ENCODE measurements at places on chromosomes 7 and 10.

DNA sequence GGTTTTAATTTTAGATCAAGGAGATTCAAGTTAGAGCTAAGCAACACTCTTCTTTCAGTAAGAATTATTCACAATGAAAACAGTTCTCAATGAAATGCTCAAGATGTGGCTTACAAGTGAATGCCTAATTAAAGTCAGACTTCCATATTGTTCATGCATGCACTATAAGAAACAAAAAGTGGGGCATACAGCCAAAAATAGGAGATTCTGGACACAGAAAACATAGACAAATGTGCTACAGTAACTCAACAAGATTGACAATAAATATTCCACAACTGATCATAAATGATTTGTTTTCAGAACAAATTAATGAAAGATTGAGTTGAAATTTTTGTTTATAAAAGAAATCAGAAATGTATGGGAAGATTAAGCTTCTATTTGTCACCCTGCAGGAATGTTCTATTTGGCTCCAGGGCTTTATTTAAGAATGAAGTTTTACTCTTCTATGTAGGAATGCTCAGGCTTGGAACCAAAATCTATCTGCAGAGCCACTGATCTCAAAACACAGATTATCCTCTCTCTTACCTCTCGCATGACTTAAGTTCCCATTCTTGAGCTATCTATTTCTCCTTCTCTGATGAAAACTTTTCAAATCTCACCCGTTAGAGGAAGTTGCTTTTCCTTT lies 89.0 kb upstream of the PIP4K2A start:
- no peak for DNase-seq

- DNase-seq, result no peak
These were observed 5.0 kb upstream of the WBP1L start for GRCh38 chr10:102738692-102739121.

GRCh38 chr10:102246261-102246660 lies 929 bp downstream of the GBF1 start:
- no peak for DNase-seq

DNA sequence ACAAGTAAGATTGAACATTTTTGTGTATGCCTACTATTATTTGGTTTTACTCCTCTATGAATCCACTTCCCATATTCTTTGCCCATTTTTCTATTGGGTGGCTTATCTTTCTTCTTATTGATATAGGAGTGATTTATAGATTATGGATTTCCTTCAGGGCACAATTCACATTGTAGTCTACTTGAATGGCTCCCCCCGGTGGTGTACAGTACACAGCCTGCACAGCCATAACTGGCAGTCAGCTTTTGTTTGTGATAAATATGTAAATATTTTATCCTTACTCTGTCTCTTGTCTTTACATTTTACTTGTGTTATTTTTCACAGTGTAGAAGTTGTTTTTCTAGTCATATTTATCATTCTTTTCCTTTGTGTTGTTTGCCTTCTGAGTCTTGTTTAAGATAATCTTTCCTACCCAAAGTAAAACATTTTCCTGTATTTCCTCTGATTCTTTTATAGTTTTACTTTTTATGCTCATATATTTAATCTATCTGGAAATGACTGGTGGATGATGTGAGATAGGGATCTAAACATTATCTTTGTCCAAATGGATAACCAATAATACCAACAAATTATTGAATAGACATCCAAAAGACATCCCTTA lies 23.9 kb upstream of the CALD1 start:
- peak; percentile 29 for DNase-seq

All from neural crest cell (in vitro differentiated cells).